IMR-90 (cell line): ENCODE measurements at places on chromosomes 16 and 17.
A peak's percentile ranks its signal among the peaks of the same experiment; 100 is the strongest.

GRCh38 chr16:79365702-79366101, 234.8 kb downstream of the MAF start:
- no peak for DNase-seq

GRCh38 chr17:58615768-58616659, 75.8 kb downstream of the TEX14 start:
- DNase-seq = no peak

GRCh38 chr17:21381076-21381706, 5.0 kb downstream of the KCNJ12 start:
- DNase-seq = no peak

GRCh38 chr16:57361404-57361803, 2.8 kb downstream of the CCL22 start:
- DNase-seq = no peak

DNA sequence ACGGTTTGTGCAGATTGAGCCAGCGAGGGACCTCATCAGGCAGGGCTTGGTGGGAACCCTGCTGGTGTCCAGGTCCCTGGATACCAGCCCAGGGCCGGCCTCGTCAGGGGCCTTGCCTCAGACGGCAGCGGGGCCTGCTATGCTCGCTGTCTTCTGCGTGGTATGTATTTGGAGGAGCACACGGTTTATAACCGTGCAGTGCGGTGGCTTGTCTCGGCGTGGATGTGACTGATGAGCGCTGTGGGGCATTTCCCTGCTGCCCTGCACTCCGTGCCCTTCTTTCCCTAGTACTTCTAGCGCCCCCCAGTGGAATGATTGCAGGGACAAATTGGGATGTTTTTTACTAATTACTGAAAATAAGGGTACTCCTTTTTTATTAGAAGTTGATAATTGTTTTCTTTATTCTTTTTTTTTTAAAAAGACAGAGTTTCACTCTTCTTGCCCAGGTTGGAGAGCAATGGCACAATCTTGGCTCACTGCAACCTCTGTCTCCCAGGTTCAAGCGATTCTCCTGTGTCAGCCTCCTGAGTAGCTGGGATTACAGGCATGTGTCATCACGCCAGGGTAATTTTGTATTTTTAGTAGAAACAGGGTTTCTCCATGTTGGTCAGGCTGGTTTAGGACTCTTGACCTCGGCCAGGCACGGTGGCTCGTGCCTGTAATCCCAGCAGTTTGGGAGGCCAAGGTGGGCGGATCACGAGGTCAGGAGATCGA, 15.3 kb downstream of the TBCD start:
- DNase-seq = peak; percentile 38

DNA sequence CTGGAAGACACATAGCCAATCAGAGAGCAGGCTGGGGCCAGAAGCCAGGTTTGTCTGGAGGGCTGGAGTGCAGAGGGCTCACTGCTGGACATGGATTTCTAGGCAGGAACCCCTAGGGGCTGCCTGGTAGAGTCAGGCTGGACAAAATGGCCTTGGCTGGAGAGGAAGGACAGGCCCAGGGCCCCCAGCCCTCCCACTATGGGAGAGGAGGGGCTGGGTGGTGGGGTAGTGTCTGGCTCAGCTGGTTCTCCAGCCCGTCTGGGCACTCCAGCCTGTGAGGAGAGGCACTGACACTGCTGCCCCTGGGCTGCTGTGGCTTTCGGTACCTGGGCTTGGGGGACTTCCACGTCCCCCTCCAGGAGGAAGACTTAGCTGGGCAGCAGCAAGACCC, 21.7 kb upstream of the DOK4 start:
- DNase-seq = no peak

GRCh38 chr17:79897243-79898063, 58.2 kb upstream of the CBX4 start:
- no peak for DNase-seq

GRCh38 chr16:20879175-20880040, 20.8 kb downstream of the DCUN1D3 start:
- peak; percentile 74 for DNase-seq

DNA sequence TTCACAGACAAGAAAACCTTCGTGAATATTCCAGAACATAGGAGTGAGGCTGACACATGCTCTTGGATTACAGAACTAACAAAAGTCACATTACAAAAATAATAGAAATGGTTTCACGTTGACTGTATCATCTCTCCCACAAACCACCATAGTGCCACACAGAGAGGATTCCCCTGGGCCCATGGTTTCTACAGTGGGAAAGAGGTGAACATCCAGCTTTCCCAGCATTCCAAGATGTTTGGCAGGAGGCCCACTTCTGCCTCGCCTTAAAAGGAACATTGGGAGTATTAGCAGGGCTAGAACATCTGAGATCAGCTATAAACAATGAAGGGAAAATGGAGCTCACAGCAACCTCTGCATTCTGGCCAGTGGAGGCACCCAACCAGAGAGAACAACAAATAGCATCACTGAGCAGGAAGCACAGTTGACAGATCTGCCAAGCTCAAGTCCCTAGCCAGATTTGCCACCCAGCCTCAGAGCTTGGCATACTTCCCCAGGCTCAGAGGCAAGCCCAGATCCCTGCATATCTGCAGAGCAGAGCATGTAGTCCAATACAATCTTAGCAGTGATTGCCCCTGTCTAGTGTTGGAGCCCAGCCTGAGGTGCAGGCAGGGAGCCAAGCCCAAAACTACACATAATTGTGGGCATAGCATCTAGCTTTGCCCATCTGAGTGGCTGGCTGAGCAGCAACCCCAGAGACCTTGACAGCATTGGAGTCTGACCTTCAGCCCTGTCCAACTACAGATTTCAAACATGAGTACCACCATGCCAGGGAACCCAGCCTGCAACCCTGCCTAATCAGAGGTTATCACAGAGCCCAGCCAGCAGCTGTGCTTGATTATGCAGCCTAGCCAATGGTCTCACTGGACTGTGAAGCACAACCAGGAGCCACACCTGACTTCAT, 260.4 kb downstream of the CEP112 start:
- DNase-seq = peak; percentile 12

DNA sequence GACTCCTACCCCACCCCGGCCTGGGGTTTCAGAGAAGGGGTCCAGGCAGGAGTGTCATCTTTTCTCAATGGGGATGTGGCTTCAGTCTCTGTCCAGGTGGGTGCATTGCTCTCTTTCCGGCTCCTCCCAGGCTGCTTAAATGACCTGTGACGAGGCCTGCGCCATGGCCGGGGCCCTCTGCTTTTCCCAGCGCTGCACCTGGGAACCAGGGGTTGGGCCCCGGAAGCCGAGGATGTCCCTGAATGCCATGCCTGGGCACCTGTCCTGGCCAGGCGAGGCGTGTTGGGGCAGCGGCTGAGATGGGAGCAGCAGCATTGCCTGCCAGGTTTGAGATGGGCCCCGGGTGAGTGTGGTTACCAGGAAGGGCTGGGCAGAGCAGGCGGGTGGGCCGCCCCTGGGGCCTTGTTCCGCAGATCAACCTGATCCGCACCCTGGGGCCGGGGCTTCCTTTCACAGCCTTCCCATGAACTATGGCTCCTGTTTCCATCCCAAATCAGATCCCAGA, 147.4 kb downstream of the SEC14L1 start:
- DNase-seq = no peak

- peak; percentile 93 for DNase-seq
Observed at GRCh38 chr17:35094902-35095301, 24.8 kb downstream of the RAD51D start.

DNA sequence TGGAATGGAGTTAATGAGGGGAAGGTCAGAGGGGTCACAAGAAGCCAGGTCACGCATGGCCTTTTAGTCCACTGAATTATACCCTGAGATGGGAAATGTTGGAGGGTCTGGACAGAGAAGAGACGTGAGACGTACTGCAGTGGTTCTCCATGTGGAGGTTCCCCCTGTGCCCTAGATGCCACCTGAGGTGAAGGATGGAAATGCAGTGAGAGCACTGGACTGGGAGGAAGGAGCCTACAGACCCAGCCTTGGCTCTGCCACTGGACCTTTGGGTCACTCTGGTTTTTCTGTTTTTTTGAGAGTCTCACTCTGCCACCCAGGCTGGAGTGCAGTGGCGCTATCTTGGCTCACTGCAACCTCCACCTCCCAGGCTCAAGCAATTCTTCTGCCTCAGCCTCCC, 1.8 kb upstream of the PLSCR3 start:
- DNase-seq = no peak

GRCh38 chr17:8173056-8173870, 2.9 kb downstream of the TMEM107 start:
- peak; percentile 99 for DNase-seq

- no peak for DNase-seq
Observed at GRCh38 chr17:10574324-10574723, 24.9 kb upstream of the MYH2 start.

- DNase-seq = no peak
Observed at GRCh38 chr17:67829331-67829730, 4.0 kb downstream of the BPTF start.

GRCh38 chr17:17743391-17744112, 62.3 kb downstream of the RAI1 start:
- DNase-seq = no peak

DNA sequence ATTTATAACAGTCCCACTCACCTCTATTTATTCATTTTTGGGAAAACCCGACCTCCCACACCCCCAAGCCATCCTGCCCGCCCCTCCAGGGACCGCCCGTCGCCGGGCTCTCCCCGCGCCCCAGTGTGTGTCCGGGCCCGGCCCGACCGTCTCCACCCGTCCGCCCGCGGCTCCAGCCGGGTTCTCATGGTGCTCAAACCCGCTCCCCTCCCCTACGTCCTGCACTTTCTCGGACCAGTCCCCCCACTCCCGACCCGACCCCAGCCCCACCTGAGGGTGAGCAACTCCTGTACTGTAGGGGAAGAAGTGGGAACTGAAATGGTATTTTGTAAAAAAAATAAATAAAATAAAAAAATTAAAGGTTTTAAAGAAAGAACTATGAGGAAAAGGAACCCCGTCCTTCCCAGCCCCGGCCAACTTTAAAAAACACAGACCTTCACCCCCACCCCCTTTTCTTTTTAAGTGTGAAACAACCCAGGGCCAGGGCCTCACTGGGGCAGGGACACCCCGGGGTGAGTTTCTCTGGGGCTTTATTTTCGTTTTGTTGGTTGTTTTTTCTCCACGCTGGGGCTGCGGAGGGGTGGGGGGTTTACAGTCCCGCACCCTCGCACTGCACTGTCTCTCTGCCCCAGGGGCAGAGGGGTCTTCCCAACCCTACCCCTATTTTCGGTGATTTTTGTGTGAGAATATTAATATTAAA, 638 bp upstream of the TMEM88 start:
- no peak for DNase-seq

GRCh38 chr16:48562475-48562874, 47.5 kb downstream of the N4BP1 start:
- no peak for DNase-seq

- no peak for DNase-seq
Observed at GRCh38 chr16:11535494-11535893, 51.2 kb downstream of the LITAF start.

DNA sequence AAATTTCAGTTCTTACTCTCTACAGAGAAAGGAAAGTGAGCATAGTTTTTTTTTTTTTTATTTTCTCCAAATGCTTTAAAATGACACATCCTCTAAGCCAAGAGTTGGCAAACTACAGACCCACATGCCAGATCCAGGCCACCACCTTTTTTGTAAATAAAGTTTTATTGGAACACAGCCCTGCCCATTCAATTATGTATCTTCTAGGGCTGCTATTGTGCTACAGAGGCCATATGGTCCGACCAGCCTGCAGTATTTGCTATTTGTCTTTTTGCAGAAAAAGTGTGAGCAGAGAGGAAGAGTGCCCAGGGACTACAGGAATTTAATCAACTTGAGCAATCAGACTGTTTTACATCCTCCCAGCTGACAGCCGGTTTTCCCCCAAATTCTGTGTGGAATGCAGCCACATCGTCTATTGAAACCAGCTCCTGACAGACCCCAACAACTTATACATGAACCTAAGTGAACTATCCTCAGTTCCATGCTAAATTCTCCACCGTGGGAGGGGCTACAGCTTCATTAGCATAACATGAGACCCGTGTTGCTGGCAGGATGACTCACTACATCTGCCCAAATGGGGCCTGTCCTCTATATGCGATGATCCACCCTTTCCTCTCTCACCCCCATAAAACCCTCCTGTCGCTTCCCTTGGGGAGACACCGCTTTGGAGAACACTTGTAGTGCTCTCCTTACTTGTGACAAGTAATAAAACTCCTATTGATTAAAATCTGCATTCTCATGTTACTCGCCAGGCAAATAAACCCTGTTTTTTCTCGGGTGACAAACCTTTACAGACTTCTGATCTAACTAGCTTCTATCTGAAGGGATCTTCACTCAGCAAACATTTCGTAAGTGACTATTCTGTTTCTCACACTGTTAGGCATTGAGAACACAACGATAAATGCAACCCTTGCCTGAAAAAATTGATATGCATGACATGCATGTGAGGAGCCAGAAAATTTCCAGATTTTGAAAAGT, 149.4 kb upstream of the HS3ST3A1 start:
- DNase-seq = peak; percentile 21

- peak; percentile 72 for DNase-seq
Observed at GRCh38 chr16:17538927-17539326, 68.2 kb upstream of the XYLT1 start.

DNA sequence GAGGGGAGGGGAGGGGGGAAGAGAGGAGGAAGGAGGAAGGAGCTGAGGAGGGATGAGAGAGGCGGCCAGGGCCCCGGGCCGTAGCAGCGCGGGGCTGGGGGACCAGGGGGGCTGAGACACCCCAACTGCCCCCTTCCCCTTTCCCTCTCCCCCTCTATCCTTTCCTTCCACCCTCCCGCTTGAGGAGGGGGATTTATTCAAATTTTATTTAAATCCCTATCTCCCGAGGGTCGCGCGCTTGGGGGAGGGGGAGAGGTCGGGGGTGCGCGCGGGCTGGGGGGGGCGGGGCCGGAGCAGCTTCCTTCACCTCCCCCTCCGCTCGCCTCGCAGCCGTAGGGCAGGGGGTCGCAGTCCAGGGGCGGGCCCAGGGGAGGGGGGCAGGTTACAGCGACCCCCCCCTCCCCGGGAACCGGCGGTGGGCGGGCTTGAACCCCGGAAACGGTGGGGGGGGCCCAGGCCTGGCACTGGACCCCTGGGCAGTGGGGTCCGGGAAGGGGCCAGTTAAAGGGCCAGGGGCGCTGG, at the start of gene FBXL19:
Gene FBXL19, plus strand, starts transcription at position 19 of the 522 bp plus-strand sequence. CDS start 2,183 bp downstream, outside the sequence.
- DNase-seq = no peak
